Cardiac muscle cell (in vitro differentiated cells and primary cell): ENCODE measurements at places on chromosomes 7 and 10. TPM values are rescaled to one million over a fixed set of nuclear protein-coding genes. Genes with fewer than 3 reads are reported as not detected.

UTF1 gene
- not detected in 2 replicates for total RNA-seq

VSTM2A gene
- total RNA-seq: not detected in 2 replicates

ZNF804B gene
- total RNA-seq: 0.06 TPM in 1 of 2 replicates, not detected in the other

IDI2 gene
- not detected in 2 replicates for total RNA-seq

COL28A1 gene
- total RNA-seq: 0.21 and 0.83 TPM in 2 replicates

GARS1 gene
- 71.5 and 82.9 TPM in 2 replicates for total RNA-seq

HOGA1 gene
- 2.1 and 3.8 TPM in 2 replicates for total RNA-seq

HMX3 gene
- not detected in 2 replicates for total RNA-seq

ADIRF gene
- total RNA-seq: not detected in 2 replicates

DNA sequence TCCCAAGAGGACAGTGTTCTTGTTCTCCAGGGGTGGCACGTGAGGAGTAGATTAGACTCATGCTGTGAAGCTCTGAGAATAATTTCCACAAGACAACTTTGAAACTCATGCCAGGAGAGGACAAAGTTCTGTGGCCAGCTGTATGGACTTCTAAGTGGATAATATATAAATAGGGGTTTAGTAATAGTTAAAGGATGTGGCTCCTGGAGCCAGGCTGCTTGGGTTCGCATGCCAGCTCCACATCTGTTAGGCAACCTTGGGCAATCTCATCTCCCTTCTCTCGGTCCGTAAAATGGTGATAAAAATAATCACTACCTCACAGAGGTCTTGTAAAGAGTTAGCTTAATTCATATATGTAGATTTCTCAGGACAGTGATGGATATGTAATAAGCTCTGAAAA lies 35.8 kb downstream of the ACSL5 start:
- no peak for DNase-seq

DNA sequence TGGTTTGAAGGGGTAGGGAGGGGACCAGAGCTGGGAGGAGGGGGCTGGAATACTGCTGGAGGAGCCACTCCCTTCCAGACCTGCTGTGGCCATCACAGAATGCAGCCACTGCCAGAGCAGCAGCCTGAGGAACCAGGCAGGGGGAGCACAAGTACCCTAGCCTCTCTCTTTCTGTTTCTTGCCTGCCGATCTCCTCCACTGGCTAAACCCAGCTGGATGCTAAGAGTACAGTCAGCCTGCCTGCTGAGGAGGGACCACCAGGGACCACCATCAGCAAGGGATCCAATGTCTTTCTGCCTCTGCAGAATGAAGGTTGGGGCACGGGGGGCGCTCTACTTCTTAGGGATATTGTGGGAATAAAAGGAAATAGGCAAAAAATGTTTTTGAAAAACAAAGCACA lies 4.7 kb downstream of the BLVRA start:
- no peak for DNase-seq

GRCh38 chr7:113639221-113639620 lies 279.6 kb downstream of the PPP1R3A start:
- no peak for DNase-seq

GRCh38 chr7:94662548-94662947 lies 6.6 kb upstream of the SGCE start:
- DNase-seq: no peak

GRCh38 chr10:17516376-17516775 lies 62.0 kb upstream of the ST8SIA6 start:
- no peak for DNase-seq

DNA sequence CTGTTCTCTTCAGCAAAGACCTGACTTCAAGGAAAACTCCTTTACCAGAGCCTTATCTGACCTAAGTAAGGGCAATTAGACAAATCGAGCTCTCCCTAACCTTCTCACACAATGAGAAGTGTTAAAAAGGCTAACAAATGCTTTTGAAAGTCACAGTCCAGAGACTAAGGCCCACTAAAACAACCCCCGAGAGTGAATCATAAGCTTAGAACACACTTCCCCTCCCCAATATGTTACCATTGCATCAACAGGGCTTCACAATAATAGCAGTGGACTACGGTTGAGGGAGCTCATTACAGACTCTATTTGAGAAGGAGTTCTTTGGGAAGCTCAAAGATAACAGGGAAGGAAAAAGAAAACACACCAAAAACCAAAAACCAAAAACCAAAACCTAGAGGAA lies 28.6 kb upstream of the ZEB1 start:
- no peak for DNase-seq

DNA sequence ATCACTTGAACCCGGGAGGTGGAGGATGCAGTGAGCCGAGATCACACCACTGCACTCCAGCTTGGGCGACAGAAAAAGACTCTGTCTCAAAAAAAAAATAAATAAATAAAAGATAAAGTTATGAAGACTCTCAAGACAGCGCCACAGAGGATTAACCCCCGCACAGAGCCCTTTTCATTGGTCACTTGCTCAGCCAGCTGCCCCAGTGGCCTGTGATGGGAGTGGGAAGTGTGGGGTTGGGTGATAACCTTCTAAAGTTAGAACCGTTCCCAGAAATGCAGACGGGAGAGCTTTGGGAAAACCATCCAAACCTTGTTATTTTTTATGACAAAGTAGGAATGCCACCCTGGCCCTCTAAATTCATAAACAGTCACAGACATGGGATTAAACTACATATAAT lies 57.4 kb downstream of the PARP12 start:
- DNase-seq: no peak

DNA sequence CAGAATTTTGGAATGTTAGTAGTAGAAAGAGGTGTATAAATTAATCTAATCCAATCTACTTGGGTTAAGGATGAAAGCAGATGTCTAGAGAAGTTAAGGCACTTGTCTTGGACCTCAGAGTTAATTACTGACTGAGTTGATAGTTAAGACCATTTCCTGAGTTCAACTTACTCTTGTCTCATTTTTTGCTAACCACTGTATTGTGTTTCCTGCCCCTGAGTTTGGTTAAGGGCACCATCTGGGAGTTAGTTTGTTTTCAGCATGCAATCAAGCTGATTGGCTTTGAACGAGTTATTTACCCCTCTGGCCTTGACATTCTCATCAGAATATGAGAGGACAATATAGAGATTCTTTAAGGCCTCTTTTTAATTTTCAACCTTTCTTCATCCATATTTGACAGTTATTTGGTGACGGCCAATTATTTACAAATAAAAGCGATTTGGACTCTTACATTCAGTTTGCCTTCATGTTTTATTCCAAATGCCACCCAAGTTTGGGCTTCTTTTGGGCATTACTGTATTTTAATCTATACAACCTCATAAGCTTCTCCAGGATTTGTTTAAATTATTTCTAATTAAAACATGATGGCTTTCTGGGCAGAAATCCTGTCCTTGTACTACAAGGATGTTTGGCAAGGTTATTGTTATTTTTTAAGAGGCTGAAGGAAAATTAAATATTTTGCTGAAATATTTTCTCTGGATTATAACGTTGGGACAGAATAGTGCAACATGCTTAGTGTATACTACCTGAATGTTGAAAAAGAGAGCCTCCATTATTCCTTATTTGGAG lies 225.0 kb downstream of the CACNB2 start:
- DNase-seq: no peak

GRCh38 chr10:67790534-67791408 lies 47.2 kb downstream of the DNAJC12 start:
- DNase-seq: no peak

GRCh38 chr7:11345621-11346020 lies 371.9 kb downstream of the PHF14 start:
- DNase-seq: no peak

DNA sequence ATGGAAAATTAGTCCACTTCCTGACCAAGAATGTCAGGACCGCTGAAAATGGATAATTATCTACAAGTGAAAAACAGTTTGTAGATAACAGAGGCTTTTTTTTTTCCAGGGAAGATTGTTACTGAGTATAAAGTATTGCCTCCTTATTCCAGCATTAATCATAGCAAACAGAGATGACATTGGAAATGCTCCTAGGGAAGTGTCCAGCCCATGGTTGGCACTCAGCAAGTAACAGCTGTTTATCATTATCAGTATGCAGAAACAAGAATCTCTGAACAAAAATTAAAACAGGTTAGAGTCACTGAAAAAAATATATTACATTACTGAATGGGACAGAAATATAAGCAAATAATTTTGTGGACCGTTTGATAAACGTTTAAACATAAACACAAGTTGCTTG lies 14.6 kb downstream of the FGL2 start:
- DNase-seq: peak; percentile 8

GRCh38 chr7:124100190-124100589 lies 67.3 kb upstream of the TMEM229A start:
- no peak for DNase-seq

GRCh38 chr10:11403116-11403515 lies 208.3 kb downstream of the USP6NL start:
- no peak for DNase-seq

GRCh38 chr7:157336383-157337315 lies at the start of gene DNAJB6:
TSS of gene DNAJB6 (plus strand) at chr7:157337004. CDS start at chr7:157358573, 21,569 bp downstream.
- DNase-seq: peak; percentile 96

DNA sequence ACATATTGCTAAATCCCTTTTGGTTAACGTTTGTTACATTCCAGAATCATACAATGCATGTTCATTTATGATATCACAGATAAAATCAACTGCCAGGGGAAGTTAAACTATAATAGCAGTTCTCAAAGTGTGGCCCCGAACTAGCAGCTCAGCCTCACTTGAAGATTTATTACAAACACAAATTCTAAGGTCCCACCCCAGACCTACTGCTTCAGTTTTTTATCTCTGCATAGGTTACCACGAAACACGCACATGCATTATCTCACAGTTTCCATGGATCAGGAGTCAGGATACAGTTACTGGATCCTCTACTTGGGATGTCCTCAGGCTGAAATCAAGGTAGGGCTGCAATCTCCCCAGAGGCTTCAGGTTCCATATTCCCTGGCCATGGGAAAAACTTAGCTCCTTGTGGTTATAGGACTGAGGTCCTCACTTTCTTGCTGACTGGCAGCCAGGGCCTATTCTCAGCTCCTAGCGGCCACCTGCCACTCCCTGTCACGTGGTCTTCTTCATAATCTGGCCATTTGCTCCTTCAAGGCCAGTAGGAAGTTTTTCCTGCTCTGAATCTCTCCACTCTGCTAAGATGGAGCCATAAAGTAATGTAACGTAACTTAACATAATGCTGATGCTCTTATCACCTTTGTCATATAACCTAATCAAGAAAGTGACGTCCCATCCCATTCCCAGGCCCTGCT lies 50.5 kb upstream of the YAE1 start:
- DNase-seq: no peak

DNA sequence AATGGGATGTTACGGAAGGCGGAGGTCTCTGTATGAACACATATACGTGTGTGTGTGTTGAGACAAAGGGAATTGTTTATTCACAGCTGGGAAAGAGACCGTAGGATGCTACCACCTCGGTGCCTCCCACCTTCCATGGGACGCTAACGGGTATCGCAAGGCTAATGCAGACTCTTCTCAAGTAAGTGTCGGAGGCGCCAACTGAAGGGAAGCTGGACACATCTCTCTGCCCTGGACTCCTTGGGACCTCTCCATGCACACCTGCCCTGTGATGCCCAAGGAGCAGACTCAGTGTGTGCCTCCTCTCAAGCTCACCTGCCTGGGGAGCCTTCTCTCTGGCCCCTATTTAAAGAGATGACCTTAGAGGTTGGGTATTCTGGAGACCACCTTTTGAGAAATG lies 230.9 kb downstream of the DNAJB6 start:
- no peak for DNase-seq

DNA sequence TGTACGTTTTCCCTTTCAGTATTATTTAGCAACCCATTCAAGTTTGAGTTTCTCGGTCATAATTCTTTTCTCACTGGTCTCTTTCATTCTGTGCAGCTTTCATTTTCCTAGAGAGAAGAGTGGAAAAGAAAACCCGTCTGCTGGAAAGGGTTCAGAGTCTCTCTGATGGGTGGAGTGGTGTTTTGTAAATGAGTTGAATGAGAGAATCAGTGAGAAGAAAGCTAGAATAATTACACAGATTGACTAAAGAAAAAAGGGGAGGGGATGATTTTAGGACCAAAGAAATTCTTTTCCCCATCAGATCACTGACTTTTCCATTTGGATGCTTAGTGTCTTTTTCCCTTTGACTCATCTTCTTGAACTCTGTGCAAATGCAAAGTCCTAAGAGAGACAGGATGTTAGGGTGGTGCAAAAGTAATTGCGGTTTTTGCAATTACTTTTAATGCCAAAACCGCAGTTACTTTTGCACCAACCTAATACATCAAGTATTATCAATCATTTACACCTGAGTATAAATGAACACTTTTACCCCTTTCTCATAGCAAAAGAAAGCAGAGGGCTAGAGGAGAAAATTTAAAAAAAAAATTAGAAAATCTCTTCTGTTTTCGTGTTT lies 242.1 kb upstream of the SP4 start:
- DNase-seq: no peak

DNA sequence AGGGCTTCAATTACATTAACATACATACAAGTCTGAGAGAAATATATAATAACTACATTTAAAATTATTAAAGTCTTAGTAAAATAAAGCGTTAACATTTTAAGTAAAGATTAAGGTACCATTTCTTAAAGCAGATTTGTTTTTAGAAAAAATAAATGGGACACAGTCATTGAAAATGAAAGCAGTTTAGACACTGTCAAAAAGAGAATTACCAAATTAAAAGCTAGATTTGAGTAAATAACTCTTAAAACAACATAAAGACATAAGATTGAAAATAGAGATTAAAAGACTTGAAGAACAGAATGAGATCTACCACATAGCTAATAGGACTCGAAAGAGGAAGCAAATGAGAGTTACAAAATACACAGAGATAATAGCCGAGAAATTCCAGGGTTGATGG lies 562.2 kb upstream of the FOXK1 start:
- DNase-seq: no peak

DNA sequence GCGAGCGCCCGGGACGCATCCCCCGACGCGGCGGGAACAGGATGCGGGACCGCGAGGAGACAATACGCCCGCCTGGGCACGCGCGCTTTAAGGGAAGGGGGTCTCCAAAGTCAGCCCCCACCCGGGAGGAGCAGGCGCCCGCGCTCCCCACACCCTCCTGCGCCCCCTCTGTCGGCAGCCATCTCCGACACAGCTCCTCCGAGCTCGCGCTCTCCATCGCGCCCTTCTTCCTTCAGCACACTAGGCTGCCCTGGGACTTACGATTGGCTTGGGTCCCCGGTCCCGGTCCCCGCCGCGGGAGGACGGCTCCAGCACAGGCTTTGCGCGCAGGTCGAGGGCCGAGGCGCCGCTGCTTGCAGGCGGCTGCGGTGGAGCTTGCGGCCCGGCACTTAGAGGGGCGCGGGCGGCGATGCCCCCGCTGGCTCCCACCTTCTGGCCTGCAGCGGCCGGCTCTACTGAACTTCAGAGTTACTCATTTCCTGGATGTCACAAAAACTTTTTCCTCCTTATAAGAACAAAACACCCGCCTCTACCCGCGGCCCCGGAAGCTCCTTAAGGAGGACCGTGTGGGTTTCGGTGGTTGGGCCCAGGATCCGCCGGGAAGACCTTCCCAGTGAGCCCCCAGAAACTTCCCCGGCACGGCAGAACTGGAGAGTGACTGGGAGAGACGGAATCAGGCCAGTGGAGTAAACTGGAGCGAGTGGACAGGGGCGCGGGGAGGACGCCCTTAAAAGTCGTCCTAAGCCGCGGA lies at the start of gene ITPRIP:
ITPRIP (minus strand) TSS at position 481 of the 751 bp plus-strand sequence. CDS start 22,414 bp downstream, outside the sequence.
- peak; percentile 91 for DNase-seq
